Stimulated activated CD4-positive, alpha-beta T cell treated with anti-CD3 and anti-CD28 coated beads, Interleukin-1b, Interleukin-23, amount 100 ng/mL, for 24 hours (primary cell): ENCODE measurements at places on chromosomes 12 and 14.

DNA sequence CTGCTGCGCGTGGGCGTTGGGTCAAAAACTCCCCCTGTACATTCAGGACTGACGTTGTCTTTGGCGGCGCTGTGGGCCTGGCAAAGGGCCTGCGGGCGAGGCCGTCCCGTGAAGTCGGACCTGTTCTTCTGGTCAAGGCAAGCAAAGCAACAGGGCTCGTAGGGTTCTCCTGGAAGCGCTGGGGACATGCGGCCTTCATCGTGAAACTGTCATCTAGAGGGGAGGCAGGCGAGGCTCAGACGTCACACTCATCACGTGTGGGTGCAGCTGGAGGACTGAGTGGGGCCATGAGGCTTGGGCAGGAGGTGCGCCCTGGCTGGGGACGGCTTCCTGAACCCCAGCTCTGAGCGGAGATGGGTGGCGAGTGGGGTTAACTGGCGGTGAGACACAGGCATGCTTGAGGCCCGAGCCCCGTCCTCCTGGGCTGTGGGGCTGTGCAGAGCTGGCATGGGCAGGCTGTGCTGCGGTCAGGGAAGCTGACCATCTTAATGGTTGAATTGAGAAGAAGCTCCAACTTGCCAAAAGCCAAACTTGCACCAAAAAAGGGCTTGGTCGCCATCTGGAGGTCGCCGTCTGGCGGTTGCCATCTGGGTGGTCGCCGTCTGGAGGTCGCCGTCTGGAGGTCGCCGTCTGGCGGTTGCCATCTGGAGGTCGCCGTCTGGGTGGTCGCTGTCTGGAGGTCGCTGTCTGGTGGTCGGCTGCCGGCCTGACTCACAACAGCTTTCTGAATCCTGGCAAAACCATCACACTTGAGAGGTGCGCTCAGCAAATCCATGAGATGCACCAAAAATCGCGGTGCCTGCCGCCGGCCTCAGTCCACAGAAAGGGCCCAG lies 66.2 kb downstream of the NOC4L start:
- DNase-seq, result no peak

DNA sequence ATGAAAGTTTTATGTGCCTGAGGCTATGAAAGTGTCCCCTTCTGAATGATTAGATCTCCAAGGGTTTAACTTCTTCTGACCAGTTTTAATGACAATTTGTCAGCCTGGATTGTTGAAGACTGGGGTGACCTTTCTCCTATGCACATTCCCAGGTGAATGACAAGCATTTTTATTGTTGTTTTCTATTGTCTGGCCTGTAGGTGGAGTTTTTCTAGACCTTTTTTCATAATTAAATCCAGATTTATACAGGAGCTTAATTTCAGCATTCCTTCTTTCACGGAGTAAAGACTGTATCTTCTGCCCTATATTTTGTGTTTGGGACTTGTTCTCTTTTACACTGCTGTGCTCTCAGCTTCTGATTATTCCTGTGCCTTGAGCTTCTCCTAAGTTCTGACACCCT lies 125.0 kb upstream of the FAR2 start:
- no peak for DNase-seq

GRCh38 chr14:72186523-72186922 lies 254.3 kb downstream of the RGS6 start:
- DNase-seq, result no peak

DNA sequence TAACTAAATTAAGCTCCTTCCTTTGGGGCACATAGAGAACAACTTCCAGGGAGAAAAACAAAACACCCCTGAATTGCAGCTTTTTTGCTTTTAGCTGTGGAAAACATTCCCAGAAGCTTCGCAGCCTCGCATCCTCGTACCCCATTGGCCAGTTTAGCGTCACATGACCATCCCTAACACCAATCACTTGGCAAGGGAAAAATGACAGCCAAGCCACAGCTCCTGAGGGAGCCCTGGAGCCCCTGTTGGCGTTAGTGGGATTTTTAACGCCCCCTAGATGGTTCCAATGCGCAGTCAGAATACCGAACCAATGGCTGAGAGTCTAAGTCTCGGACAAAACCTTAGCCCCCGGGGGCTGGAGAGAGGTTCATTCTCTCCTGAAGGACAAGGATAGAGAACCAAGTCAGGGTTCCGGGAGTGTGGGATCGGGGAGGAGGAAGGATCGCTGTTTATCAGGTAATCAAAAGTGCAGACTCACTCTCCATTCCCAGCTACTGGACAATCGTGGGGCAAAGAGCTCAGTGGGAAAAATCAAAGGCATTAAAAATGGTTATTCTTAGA lies 135.6 kb upstream of the HIF1A start:
- no peak for DNase-seq
